ENCODE measurements at places on chromosomes 6 and 20.

GRCh38 chr20:14829906-14830305 is 492.5 kb upstream of the FLRT3 start:
- no peak for DNase-seq

- no peak for DNase-seq
Measured at GRCh38 chr6:100322886-100323285, 141.8 kb downstream of the SIM1 start.

DNA sequence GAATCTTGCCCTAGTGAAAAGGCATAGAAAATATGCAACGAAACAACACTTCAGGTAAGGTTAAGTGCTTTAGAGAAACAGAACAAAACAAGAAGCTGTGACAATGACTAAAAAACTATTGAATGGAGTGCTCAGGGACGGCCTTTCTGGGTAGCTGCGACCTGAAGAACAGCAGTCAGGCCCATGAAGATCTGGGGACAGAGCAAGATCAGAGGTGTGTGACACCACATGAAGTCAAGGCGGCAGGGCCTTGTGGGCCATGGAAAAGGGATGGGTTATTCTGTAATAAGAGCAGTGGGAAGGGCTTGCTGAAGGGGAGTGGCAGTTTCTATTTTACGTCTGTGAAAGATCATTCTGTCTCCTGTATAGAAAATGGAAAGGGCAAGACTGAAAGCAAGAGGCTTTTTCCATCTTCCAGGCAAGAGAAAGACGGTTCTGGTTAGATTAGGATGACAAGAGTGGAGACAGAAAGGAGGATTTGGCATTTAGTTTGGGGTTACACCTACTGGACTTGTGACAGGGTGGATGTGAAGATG is 5.1 kb downstream of the UBE2V1 start:
- no peak for DNase-seq

DNA sequence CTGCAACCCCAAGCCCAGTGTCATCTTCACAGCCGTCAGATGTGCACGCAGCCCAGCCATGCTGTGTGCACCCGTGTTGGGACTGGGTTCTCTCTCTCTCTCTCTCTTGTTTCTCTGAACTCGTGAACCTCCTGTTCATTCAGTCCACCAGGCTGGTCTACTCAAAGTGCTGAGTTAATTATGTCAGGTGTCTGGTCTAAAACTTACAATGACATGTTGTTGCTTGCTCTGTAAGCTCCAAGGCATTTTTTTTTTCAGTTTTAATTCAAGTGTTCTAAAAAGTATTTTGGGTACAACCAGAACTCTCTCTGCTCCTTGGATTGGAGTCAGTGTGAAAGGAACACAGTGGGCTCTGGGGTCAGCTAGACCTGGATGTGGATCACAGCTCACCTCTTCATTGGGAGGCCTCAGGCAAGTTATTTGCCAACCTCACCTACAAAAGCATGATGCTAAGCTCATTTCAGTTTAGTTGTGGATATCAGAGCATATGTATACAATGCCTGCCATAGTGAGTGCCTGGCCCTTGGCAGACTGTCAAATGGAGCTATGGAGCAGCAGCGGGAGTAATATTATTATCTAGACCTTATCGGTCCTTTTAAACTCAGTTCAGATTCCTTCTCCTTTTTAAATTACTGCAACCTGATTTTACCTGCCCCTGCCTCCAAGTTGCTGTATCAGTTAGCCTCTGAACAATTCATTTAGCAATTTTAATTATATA is 59.5 kb downstream of the PLEKHG1 start:
- no peak for DNase-seq

DNA sequence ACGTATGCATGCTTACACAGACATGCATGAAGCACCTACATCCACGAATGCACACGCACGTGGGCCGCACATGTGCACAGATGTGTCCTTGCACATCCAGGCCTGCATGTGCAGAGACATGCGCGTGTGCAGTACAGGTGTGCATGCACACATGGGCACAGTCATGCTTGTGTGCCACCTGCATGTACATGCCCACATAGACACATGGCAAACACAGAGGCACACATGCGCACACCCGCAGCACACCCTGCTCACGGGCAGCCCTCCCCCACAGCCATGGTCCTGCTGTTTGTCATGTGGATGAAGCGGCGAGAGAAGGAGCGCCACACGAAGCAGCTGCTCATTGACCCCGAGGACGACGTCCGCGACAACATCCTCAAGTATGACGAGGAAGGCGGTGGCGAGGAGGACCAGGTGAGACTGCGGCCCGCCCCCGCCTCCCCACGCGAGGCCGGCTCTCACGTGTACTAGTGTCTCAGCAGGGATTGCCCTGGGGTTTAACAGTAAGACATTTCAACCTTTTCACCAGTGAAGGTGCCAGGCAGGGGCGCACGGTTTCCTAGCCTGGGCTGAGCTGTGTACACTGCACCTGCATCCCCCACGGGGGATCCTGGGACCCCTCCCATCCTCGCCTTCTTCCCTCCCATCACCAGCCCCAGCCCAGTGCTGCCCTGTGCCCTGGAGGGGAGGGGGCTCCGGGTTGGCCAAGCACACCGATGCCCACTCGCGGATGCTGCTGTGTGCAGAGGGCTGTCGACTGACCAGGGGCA is 132.8 kb downstream of the TAF4 start:
- DNase-seq, result no peak

GRCh38 chr6:34522761-34523160 is 33.4 kb downstream of the SPDEF start:
- no peak for DNase-seq

DNA sequence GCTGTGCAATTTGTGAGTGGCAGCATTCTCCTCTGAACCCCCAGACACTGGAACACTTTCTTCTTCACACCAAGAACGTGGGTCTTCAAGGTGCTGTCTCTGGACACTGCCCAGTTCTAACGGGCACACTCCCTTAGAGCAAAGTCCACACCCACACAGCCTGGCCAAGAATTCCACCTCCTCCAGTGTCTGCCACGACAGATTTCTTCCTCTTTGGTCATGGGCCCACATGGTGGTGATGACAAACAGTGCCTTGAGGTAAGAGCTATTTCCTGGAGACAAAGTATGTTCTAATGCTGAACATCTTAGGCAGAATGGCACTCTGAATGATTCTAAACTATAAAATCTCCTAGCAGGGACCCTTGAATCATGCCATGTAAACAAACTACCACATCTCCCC is 25.5 kb upstream of the SSTR4 start:
- no peak for DNase-seq

DNA sequence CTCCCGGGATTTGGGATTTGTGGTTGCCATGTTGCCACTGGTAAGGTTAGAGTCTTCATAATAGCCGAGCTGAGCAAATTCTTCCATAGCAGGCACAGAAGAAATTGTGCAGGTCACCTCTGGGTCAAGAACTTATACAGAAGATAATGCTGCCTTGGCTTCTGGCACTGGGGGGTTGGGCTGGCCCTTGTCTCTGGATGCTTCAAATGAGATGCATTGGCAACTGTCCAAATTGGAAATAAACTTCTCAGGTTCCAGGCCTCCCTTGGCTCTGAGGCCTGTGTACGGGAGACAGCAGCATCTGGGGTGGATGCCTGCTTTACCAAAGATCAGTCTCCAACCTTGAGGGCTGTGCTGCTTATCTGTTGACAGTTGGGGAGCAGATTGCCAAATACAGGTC is 26.2 kb downstream of the MYO6 start:
- no peak for DNase-seq

GRCh38 chr6:21856456-21856825 is 262.9 kb downstream of the SOX4 start:
- no peak for DNase-seq

DNA sequence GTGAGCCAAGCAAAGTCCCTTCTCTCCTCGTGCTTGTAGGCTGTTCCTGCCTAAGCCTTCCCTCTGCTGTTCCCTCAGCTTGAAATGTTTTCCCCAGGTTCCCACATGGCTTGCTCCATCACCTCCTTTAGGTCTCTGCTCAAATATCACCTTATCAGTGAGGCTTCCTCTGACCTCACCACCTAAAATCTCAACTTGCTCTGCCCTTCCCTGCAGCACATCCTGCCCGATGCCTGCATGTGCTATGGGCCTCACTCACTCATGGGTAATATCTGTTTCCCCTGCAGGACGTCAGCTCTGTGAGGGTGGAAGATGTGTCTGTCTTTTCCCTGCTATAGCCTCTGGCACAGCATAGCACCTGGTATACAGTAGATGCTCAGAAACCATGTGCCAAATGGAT is 29.9 kb upstream of the FKBP1A start:
- no peak for DNase-seq

DNA sequence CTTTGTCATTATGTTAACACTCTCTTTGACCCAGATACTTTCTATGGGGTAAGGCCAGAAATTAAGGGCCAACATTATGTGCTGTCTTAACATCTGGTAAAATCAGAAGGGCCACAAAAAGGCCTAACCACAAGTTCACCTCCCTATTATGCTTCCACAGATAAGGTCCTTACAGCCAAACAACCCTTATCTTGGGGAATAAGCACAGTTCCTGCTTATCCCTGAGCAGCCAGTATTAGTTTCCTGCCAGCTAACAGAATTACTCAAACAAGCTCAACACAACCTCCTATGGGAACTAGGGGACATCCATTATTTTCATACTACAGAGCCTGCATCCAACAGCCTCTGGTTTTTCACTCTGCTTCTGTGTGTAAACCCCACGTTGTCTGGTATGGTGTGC is 724.8 kb downstream of the HACE1 start:
- no peak for DNase-seq

DNA sequence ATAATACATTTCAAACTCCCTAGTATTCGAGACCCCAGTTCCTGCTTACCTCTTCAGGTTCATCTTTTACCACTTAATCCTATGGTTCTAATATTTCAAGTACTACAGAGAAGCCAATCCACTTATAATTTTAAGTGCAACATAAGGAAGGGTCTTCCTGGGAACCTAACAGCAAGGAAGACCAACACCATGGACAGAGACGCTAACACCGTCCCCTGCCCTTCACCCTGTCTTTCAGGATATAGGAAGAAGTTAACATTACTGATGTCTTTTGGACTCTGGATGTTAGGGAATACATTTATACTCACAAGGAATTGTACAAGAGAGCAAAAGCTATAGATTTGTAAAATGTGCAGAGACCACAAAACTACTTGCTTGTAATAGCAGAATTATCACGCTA is 565.0 kb upstream of the CHD6 start:
- no peak for DNase-seq

GRCh38 chr6:157326979-157327378 is 3.7 kb upstream of the TMEM242 start:
- DNase-seq, result no peak

DNA sequence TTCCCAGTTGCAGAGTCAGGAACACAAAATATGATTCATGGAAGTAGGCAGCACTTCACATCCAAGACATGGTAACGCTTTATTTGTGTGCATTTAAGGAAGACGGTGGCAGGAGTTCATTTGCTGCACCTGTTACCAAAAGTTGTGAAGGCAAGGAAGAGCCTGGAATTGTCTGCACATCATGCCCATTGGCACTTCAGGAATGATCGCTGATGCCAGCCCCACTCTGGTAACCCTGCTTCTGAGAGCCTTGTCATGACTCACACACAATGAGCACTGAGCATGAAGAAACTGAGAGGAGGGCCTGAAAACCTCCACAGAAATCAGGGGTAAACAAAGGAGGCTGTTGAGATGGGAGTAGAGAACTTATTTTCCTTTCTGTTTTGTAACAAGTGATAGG is 181.1 kb downstream of the RPS12 start:
- no peak for DNase-seq

DNA sequence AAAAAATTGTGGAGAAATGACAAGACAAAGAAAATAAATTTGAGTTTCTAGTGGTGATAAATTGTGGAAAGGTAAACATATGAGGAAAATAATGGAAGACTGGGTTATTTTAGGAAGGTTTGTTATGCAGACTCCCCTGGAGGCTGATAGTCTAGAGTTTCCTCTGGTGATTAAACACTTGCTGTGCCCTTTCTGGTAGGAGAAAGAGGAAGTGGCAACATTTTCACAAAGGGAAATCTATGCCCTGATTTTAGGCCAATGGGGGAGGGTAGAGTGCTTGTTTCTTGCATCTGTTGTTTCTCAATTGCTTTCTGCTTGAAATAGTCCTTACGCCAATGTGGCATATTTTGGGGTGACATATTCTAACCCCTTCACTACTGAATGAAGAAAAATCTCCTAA is 129.1 kb upstream of the DOK5 start:
- DNase-seq, result no peak

DNA sequence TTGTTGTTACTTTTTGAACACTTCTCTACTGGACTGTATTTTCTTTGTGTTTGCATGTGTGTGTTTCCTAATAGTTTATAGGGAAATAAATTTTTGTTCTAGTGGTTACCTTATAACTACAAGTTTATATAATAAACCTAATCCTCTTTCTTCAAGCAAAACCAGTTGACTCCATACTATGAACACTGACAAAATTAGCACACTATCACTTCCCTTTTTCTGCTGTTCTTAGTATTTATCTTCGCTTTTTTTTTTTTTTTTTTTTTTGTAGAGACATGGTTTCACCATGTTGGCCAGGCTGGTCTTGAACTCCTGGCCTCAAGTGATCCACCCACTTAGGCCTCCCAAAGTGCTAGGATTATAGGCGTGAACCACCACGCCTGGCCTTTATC is 25.0 kb upstream of the C6orf62 start:
- DNase-seq, result no peak

GRCh38 chr6:39197922-39198500 is 31.3 kb downstream of the KCNK5 start:
- no peak for DNase-seq

DNA sequence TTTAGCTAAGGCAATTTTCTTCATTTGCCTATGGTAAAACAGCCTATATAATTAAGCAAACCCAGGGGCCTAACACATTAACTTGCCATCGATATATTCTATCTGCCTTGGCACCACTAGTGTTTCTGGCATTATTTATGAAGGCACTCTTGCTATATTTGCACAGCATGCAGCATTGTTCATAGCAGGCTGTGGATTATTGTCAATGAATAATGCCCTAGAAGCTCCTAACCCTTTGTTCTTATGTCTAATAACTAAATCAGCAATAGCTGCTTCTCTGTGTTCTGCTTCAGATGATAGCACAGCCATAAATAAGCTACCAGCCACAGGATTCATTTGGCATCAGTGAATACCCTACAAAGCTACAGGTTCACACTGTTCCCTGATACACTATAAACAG is 254.8 kb upstream of the STXBP5 start:
- no peak for DNase-seq

DNA sequence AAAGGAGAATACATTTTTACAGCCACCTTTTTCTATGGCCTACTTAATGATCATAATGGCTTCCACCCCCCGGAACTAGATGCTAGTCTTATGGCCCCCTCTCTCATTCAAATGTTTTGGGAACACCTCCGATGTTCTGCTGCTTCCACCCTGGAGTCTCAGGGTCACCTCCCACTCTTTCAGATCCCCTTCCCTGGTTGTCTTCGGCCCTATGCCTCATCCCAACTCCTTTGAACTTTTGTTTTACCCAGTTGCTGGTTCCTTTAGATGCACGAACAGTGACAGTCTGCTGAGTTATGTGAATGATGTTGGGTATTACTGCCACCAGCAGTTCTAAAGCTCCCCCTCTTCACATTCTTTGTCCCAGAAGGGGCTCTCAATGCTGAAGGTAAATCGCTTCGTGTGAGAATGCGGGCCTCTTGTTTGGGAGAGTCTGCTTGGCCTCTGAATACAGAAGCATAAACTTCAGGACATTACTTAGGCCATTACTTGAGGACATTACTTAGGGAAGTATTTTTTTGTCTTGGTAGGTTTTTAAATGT is 309.1 kb downstream of the SOX4 start:
- DNase-seq, result no peak

- DNase-seq, result no peak
Measured at GRCh38 chr6:73024598-73024997, 200.7 kb downstream of the KHDC1L start.

Measured in stimulated activated CD4-positive, alpha-beta T cell treated with anti-CD3 and anti-CD28 coated beads, Interleukin-15, amount 100 ng/mL, for 1 hour (primary cell).